ENCODE measurements at places on chromosomes 5 and 9. TPM values are rescaled to one million over a fixed set of nuclear protein-coding genes. Genes with fewer than 3 reads are reported as not detected.

- H3K4me3 ChIP-seq, result no peak overlapping the region
- DNase-seq, result no peak
- peaks cover 70% of the 10 kb centered on the region for H3K36me3 ChIP-seq
- H3K4me1 ChIP-seq, result no peaks in the 10 kb centered on the region
- H3K27me3 ChIP-seq, result no peaks in the 10 kb centered on the region
- H3K27ac ChIP-seq, result no peak overlapping the region
Measured at GRCh38 chr9:105751761-105752160, 57.4 kb downstream of the TMEM38B start.

GRCh38 chr9:111068771-111069170 lies 30.5 kb upstream of the LPAR1 start:
- DNase-seq, result no peak
- H3K27me3 ChIP-seq, result no peaks in the 10 kb centered on the region
- no peak overlapping the region for H3K4me3 ChIP-seq
- H3K4me1 ChIP-seq, result no peaks in the 10 kb centered on the region
- no peak overlapping the region for H3K27ac ChIP-seq

- H3K27ac ChIP-seq, result no peak overlapping the region
- no peaks in the 10 kb centered on the region for H3K4me1 ChIP-seq
- H3K27me3 ChIP-seq, result no peaks in the 10 kb centered on the region
- DNase-seq, result no peak
- no peaks in the 10 kb centered on the region for H3K36me3 ChIP-seq
Measured at GRCh38 chr5:130874861-130875417, 290.1 kb downstream of the HINT1 start.

Gene ICE1
- total RNA-seq, result 19.1 TPM

DNA sequence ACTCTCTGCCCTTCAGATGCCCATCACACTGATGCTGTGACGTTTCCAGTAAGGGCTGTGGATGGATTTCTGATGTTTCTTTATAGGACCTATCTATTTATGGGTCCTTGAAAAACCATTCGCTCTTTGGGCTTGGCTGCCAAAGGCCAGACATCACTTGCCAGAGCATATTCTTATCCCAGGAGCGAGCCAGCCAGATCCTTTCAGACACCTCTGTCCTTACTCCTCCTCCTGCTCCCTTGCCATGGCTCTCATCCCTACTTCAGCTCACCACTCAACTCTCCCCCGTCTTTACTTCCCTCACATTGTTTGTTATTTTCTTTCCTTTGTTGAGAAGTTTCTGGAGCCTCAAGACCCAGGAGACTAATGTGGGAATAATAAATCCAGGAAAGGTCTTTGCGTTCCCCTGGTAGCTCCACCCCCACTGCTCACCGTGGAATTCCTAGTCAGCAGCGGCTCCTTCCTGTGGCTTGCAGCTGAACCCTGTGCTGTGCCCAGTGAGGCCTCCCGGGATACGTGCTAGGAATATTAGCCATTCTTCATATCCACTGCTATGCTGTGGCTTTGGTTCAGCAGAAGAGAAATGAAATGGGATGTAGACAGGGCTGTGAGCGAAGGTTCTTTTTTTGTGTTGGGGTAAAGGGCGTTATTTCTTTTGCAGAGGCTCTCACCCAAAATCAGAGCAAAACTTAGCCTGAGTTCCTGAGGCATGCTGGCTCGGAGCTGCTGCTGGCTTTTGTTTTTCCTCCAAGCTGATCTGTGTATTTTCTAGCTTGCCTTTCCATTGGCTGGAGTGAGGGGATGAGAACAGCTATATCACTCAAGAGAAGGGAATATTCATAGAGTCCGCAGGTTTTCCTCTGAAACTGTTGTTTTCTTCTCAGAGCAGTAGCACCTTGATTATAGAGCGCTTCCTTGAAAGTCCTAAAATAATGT lies 171.1 kb downstream of the SAXO1 start:
- H3K27ac ChIP-seq, result no peak overlapping the region
- DNase-seq, result no peak
- no peak overlapping the region for H3K4me3 ChIP-seq
- H3K36me3 ChIP-seq, result no peaks in the 10 kb centered on the region

Gene TMEM174
- total RNA-seq, result not detected

Measured in activated naive CD4-positive, alpha-beta T cell treated with anti-CD3 and anti-CD28 coated beads for 36 hours (primary cell).